ENCODE measurements at places on chromosomes 13 and 19. TPM values are rescaled to one million over a fixed set of nuclear protein-coding genes. Genes with fewer than 3 reads are reported as not detected.

The ZNF99 gene
- not detected for total RNA-seq

The ZNF256 gene
- 6.2 TPM for total RNA-seq

The FGF9 gene
- under 0.01 TPM for total RNA-seq

The KLHL26 gene
- total RNA-seq, result 8.9 TPM

The ELSPBP1 gene
- total RNA-seq, result not detected

The OVOL3 gene
- not detected for total RNA-seq

The LILRA1 gene
- total RNA-seq, result not detected

The ANGPTL8 gene
- total RNA-seq, result not detected

The FCAR gene
- total RNA-seq, result not detected

The URAD gene
- not detected for total RNA-seq

All from aortic smooth muscle cell (primary cell).